ENCODE measurements at places on chromosomes 1 and 21. TPM values are rescaled to one million over a fixed set of nuclear protein-coding genes. Genes with fewer than 3 reads are reported as not detected.

LRRC8B gene
- 36.9 TPM for total RNA-seq

AIM2 gene
- 42.3 TPM for total RNA-seq

RXFP4 gene
- total RNA-seq: not detected

RIT1 gene
- total RNA-seq: 16.9 TPM

CFAP126 gene
- total RNA-seq: not detected

PNRC2 gene
- 149 TPM for total RNA-seq

RUNX1 gene
- total RNA-seq: 40.3 TPM

TTLL7 gene
- 0.97 TPM for total RNA-seq

RRP15 gene
- 49.4 TPM for total RNA-seq

ZNF593 gene
- total RNA-seq: 86.4 TPM

ZMPSTE24 gene
- total RNA-seq: 51.0 TPM

SLC1A7 gene
- total RNA-seq: not detected

OR2M3 gene
- not detected for total RNA-seq

RNF223 gene
- total RNA-seq: not detected

PLA2G2A gene
- not detected for total RNA-seq

RAB3B gene
- 0.13 TPM for total RNA-seq

CLIC6 gene
- total RNA-seq: 0.44 TPM

KRTAP10-4 gene
- not detected for total RNA-seq

HSD3B1 gene
- total RNA-seq: not detected

SLC44A3 gene
- 0.31 TPM for total RNA-seq

OR2L5 gene
- not detected for total RNA-seq

MIS18A gene
- total RNA-seq: 27.6 TPM

DIRAS3 gene
- 0.16 TPM for total RNA-seq

ZFP69B gene
- 5.6 TPM for total RNA-seq

NBPF9 gene
- total RNA-seq: 13.1 TPM

TNFRSF1B gene
- total RNA-seq: 174 TPM

IGSF21 gene
- not detected for total RNA-seq

PEAR1 gene
- not detected for total RNA-seq

FAM163A gene
- not detected for total RNA-seq

SIPA1L2 gene
- total RNA-seq: 12.2 TPM

PTP4A2 gene
- total RNA-seq: 368 TPM

WNT4 gene
- total RNA-seq: not detected

PEX19 gene
- 56.1 TPM for total RNA-seq

PADI1 gene
- not detected for total RNA-seq

NFASC gene
- total RNA-seq: 0.16 TPM

Measured in CD8-positive, alpha-beta memory T cell (primary cell).